Activated T-cell treated with anti-CD3 and anti-CD28 coated beads for 48 hours (primary cell): ENCODE measurements at places on chromosomes 5 and 9.

DNA sequence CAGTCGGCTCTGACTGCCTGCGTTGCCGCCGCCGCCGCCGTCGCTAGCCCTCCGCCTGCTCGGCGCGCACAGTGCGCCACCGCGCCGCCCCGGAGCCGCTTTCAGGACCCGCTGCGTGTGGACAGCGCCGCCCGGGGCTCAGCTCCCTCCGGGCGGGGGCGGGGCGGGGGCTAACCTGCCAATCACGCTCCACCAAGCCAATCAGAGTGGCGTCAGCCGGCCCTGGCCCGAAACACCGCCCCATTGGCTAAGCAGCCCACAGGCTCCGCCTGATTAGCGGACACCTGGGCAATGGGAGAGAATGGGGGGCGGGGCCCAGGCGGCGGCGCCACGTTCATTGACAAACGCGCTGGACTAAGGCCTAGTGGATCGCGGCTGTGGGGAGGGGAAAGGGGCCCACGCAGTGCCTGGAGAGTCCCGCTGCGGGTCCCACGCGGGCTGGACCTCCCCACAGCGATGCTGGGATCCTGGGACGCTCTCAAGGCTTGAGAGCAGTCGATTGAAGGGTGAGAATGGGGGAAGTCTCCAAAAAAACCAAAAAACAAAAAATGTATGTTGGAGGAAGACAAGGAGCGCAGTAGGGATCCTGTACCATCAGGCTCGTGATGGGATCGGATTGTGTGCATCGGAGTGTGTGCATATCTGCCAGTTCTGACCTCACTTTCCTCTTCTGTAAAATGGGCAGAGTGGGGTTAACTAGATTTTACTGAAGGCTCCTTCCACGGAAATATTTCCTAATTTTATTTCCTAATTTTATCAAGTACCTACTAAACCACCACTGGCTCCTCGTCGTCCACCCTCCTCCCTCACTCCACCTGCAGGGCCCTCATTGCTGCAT, 6.3 kb downstream of the PAX5 start:
- DNase-seq: peak; percentile 93

- DNase-seq: peak; percentile 52
Measured at GRCh38 chr9:19999491-20000057, 210.7 kb upstream of the SLC24A2 start.

- DNase-seq: no peak
Measured at GRCh38 chr9:76181781-76182180, 212.4 kb downstream of the RFK start.

DNA sequence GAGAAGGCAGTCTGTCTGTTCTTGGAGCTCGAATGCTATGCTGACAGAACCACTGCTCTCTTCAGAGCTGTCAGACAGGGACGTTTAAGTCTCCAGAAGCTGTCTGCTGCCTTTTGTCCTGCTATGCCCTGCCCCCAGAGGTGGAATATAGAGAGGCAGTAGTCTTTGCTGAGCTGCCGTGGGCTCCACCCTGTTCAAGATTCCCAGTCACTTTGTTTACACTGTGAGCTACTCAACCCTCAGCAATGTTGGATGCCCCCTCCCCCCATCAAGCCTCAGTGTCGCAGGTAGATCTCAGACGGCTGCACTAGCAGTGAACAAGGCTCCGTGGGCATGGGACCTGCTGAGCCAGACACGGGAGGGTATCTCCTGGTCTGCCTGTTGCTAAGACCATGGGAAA, 344.2 kb downstream of the TMEM161B start:
- no peak for DNase-seq

DNA sequence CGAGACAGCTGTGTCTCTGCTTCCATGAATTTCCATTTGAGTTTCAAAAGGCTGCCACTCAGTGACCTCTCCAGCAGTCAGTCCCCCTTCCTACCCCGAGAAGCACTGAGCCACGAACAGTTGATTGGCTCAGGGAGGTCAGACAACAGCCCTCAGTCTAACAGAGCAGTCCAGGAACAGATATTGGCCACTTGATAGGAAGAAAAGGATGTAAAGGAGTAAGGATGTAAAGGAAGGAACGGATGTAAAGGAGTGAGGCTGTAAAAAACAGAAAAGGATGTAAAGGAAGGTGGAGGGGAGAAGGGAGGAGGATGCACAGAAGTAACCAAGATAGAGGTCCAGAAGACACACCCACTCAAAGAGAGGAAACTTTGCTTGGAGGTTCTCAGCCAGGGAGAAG, 3.2 kb upstream of the NR4A3 start:
- DNase-seq: no peak

GRCh38 chr9:136700304-136700703, 12.1 kb upstream of the DIPK1B start:
- DNase-seq: no peak

DNA sequence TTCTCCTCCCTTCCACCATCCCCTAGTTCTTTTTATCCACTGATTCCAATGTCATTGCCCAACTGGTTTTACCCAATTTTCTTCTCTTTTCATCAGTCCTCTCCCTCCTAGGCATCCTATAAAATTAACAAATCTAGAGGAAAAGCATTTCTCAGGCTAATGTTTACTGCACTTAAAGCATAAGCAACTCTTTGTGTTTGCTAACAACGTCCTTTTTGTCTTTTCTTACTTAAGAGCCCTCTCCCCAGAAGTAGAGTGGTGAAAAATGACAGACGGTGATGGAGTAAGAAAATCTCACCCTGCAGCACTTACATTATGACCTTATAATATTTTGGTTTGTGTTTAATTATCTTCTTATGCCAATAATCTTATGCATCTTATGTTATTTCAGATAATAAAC, 1.6 kb upstream of the SPATA9 start:
- DNase-seq: no peak

DNA sequence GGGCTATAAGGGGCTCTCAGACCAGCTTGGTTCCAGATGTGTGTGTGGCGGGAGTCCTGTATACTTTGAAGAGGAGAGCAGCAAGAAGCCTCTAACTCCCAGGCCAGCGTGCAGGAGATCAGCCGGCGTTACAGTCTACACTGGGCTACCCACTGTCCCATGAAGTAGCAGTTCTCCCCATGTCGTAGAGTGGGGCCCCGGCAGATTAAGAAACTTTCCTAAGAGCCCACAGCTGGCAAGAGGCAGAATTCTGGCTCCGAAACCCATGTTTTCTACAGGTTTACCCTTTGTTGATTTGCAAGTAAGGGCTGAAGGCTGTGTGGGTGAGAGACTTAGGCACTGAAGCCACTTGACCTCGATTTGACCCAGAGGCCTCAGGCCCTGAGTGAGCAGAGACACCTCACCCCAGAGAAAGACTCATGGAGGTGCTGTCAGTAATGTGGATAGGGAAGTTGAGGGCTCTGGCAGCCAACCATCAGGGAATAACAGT, 881 bp upstream of the B4GALT1 start:
- no peak for DNase-seq

DNA sequence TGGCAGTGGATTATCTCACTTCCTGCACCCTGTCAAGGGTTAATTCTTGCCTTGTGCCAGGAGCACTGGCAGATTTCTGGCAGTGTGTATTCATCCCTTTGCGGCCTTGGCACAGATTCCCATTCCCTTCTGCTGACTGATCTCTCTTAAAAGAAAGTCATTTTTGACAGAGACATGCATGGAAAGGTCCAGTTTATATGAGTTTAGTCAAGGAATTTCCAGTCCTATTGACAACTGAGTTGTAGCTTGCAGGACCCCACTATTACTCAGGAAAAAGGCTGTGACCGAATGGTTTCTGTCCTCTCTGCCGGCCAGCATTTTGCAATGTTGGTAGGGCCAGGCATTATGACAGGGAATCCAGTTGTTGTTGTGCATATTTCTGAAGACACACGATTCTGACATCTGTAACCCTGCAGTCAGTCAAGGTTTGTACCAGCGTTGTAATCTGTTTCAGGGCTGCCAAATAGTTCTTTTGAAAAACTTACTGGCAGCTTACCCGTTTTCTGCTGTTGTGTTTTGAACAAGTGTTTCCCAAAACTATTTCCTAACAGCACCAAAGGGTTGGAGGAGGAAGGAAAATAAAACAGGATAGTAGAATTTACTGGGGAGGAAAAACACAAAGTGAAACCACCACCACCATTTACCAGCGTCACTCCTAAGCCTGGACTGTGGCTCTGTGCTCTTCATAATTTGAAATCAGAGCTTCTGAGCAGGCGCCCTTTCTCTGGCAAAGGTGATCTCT, 243.4 kb upstream of the KLF4 start:
- no peak for DNase-seq

DNA sequence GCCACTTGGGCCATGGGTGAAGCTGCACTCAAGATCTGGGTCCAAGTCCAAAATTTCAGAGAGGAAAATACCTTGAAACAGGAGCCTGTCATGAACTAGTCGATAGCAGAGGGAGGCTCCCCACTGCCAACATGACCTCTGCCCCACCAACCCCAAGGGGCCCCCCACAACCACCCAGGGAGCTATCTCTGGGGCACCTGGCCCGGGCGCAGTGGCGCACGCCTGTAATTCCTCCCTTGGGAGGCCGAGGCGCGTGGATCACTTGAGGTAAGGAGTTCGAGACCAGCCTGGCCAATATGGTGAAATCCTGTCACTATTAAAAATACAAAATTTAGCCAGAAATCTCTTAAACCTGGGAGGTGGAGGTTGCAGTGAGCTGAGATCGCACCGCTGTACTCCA, 20.1 kb upstream of the HMCN2 start:
- no peak for DNase-seq

DNA sequence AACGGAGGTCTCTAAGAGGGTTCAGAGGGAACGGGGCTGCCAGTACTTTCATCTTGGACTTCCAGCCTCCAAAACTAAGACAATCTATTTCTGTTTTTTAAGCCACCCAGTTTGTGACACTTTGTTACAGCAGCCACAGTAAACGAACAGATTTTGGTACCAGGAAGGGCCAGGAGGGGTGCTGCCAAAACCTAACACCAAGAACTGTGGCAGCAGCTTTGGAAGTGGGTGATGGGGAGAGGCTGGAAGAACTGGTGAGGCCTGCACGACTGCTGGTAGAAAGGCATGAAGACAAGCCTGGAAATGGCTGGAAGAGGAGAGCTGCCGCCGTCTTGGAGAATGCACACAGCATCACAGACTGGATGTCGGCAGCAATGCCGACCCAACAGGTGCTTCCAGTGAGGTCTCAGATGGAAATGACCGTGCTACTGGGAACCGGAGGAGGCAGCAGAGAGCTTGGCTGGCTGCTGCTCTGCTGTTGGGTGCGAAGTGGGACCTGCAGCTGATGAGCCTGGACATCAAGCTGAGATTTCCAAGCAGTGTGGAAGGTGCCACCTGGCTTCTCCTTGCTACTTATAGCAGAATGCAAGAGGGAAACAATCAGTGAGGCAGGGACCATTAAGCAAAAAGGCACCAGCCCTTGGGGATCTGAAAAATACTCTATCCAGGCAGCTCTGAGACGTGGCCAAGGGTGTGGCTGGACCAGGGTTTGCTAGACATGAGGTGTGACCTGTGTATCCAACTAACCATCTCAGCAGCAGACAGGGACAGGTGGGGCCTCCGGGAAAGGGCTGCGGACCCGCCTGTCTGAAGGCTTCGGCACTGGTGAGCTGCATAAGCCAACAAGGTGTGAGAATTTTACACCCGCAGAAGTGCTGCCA, 4.7 kb upstream of the TMEM210 start:
- no peak for DNase-seq

GRCh38 chr5:74529101-74529500, 111.4 kb downstream of the ENC1 start:
- no peak for DNase-seq

- no peak for DNase-seq
Measured at GRCh38 chr5:73957397-73958001, 331.5 kb downstream of the ARHGEF28 start.

DNA sequence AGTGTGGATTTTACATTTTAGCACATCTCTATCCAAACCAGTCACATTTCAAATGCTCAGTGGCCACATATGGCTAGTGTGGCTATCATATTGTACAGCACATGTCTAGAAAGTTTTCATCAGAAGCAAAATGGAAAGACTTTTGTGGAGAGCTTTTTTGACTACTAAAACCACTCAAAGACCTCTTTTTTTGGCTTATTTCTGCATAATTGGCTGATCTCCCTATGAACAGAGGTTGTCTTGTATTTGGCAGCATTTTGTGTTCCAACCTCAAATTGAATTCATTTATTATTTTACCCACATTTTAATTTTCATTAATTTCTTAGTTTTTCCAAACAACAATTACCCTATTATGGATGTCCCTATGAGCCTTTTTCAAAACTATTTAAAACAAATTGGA, 395.7 kb downstream of the TLE1 start:
- no peak for DNase-seq

DNA sequence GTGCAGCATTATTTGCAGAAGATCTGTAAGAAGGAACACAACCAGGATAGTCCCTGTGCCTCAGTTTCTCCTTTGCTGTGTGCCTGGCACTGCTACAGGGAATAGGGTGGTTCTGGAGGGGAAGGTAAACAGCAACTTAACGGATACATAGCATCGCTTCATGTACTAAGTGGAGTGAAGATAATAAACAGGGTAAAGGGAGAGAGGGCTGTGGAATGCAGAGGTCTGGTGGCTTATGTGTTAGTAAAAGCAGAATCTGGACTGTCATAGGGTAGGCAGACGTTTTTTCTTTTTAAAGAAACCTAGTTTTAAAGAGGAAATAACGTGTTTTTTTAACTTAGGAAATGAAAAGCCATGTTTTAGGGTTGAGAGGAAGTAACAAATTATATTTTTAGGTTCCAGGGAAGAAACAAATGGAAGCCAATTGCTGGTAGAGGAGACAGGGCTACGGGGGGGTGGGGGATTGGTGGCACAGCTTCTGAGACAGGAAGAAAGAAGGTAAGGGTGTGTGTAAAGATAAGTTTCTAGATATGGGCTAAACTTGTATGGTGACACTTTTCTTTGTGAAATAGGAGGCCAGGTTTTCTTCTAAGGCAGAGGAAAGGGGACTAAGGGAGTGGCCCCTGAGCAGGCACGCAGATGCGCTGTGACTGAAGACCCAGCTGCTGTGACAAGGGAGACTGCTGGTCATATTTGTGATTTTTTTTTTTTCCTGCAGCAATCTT, 1.3 kb downstream of the GNG10 start:
- no peak for DNase-seq

DNA sequence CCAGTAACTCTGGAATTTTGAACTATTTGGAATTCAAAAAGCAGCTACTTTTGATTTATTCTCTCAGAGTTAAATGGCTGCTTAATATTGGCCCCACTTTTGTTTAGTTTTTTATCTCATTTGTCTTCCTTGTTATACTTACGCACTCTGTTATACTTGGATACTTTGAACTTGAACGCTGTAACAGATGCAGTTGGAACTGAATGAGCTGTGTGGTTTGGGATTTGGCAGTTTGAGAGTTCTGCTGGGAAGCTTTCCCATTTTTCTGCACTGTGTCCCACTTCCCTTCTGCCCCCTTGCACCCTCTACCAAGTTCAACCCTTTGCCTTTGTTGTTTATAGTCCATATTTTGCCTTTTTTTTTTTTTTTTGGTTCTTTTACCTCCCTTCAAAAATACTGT, 3.8 kb downstream of the RHOBTB3 start:
- DNase-seq: no peak

DNA sequence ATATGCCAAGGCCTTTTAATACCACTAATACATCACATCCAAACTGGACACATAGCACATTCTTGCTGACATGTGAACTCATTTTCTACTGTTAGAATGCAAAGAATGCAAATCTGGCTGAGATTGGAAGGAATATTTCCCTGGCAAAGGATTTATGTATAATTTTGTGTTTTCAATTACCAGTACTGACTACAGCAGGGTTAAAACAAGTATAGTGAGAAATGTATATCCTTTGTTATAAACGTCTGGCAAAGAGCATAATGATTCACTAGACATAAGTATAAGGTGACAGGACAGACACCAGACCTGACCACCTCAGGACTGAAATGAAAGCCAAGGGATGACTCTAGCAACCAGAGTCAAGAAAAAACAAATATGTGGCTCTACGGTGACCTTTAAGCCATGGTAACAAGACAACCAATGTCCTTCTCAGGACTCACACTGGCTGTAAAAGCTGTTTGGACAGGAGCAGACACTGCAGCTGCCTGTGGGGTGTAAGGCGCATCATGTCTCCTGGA, 95.0 kb downstream of the MRPS27 start:
- DNase-seq: no peak
